ENCODE measurements at places on chromosomes 5 and 9. TPM values are rescaled to one million over a fixed set of nuclear protein-coding genes. Genes with fewer than 3 reads are reported as not detected.

DNA sequence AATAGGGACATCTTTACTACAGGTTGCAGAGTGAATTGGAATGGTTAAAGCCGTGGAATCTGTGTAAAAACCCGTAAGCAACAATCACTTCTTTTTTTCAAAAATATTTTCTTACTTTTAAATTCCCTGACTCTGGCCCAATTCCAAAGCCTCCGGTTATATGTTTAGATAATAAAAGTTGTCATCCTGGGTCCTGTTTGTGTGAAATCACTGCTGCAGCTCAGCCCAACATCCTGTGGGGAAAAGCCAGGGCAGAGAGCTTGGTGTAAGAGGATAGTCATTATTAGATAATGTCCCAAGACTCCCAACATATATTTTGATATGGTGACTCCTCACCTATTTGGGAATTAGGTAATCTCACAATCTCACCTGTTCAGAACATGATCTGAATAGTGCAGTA, 586.0 kb upstream of the BRINP1 start:
- no peak for DNase-seq

- DNase-seq: peak; percentile 45
These were observed 117.9 kb downstream of the ZSWIM6 start for GRCh38 chr5:61449804-61450492.

DNA sequence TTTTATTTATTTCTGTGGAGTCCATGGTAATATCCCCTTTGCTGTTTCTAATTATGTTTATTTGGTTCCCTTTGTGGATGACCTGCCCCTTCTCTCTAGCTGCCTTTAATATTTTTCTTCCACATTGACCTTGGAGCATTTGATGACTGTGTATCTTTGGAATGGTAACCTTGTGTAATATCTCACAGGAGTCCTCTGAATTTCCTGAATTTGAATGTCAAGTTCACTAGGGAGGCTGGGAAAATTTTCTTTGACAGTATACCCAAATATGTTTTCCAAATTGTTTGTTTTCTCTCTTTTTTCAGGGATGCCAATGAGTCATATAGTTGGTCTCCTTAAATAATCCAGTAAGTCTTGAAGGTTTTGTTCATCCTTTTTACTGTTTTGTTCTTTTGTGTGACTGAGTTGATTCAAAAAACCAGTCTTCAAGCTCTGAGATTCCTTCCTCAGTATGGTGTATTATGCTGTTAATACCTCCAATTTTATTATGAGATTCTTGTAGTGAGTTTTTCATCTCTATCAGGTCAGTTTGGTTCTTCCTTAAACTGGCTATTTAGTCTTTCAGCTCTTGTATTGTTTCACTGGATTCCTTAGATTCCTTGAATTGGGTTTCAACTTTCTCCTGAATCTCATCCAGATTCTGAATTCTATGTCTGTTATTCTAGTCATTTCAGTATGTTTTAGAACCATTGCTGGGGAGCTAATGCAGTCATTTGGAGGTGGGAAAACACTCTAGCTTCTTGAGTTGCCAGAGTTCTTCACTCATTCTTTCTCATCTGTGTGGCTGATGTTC, 349.0 kb upstream of the TARS1 start:
- no peak for DNase-seq

DNA sequence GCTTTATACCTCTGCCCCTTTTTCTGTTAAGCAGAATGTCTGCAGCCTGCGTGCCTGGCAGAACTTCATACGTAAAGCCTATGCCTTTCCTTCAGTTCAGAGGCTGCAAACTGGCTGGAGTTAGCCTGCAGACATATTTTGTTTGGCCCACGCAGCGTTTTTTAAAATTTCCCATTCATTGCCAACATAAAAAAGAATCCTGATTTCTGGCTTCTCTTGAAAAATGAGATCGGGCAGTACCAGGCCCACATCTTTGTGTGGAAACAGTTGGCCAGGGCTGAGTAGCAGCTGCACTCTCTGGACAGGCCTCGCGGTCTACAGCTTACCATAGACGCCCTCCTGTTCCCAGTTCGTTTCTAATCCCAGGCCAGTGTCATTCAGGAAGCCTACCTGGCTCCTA, 104.4 kb downstream of the SMARCA2 start:
- DNase-seq: no peak

IFNA13 gene
- not detected for polyA plus RNA-seq

ADGRD2 gene
- not detected for polyA plus RNA-seq

Data from small intestine (tissue), 16 donors.